Stimulated activated CD4-positive, alpha-beta T cell treated with anti-CD3 and anti-CD28 coated beads, Interleukin-4, amount 100 ng/mL, for 1 hour (primary cell): ENCODE measurements at places on chromosomes 2 and 18.
A peak's percentile ranks its signal among the peaks of the same experiment; 100 is the strongest.

GRCh38 chr2:26581266-26581990, 59.7 kb downstream of the CIB4 start:
- DNase-seq = no peak

DNA sequence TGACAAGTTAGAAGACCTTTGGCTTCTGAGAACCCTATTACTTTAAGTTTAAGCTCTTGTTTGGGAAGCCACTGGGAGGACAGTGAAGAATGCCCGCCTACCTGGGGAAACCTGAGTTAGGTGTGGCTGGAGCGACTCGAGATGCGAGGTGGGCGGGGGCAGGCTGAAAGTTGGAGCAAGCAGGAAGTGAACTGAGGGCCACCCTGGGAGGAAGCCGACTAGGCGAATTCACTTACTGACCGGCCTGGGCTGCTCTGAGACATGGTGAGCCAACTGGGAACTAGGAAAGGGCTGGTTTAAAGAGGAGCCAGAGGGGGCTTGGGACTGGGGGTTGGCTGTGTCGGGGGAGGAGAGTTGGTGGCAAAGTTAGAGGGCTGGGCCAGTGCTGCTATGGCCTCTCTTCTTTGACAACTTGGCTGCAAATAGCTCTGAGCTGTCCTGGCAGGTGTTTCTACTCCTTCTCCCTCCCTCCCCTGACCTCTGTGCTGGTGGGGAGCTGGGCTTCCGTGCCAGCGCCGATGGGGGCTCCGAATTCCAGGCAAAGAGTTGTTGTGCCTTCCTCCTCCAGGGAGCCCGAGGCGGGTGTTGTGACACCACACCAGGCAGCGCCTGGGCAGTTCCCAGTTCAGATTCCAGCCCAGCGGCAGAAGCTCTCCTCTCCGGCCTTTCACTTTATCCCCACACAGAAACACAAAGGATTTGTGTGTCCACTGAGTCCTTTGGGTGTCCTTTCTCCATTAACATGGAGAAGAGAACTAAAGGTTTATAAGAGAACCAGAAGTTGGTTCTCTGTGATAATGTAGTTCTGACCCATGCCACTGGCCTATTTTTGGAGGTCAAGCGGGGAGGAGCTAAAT, at the start of gene VAMP8:
TSS of gene VAMP8 (plus strand) at position 201 of the 857 bp plus-strand sequence. CDS start at position 262, 61 bp downstream.
- peak; percentile 64 for DNase-seq

GRCh38 chr2:85719609-85720240, 25.6 kb downstream of the GNLY start:
- no peak for DNase-seq

GRCh38 chr2:71691747-71692441, 238.5 kb downstream of the DYSF start:
- no peak for DNase-seq

DNA sequence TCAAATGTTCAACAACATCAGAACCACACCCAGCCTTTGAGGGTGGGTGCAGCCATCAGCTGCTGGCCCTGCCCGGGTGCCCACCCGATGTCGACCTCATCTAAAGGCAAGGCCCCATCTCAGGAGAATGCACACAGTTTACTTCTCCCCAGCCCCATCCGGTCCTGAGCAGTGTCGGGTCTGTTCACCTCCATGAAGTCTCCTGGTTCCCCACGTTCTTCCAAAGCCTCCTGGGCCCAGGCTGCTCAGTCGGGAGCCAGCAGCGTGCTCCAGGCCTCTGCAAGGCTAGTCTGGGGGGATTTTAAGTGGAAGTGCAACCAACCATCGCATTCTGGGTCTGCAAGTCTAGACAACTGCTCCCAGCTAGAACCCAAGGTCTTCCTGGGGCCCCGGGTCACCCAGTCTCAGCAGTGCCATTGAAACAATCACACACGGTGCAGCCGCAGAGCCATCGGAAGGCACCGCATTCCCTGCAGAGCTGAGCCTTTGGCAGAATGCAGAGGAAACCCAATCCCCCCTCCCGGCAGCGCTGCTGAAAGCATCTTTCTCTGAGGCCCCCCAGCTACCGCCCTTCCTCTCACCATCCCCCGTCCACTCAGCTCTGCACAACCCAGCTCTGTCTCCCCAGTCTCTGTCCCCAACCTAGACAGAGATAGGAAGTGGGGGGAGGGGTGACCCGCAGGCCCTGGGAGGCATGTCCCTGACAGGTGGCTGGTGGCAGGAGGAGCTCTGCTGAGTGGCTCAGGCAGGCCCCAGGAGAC, 8.5 kb downstream of the ESPNL start:
- DNase-seq = no peak

- DNase-seq = no peak
Measured at GRCh38 chr2:237790353-237790752, 8.2 kb upstream of the RBM44 start.

DNA sequence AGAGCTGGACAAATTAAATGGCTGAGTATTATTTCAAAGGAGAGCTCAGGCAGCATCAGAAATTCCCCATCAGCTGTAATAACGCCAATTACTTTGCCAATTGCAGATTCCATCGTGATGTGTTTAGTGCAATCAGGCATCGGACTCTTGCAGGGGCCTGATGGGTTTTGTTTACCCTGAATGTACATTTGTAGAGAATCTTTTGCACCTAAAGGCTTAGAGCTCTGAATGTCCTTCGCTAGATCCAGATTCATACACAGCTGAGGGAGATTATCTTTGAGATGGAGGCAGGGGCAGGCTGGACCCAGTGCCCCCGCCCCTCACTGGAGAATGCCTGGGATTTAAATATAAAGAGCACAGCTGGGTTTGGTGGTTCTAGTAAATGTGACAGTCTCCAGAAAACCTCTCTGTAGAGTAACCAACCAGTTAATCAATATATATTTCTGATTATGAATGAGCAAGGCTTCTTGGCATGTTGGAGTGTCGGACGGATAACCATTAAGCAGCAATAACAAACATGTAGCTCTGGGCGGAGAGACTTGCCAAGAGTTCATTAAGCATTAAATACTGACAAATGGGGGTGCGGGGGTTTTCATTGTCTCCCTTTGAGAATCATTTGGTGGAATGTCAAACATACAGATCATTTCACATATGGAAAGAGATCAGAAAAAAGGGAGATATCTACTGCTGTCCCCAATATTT, 200.9 kb downstream of the SETBP1 start:
- no peak for DNase-seq

DNA sequence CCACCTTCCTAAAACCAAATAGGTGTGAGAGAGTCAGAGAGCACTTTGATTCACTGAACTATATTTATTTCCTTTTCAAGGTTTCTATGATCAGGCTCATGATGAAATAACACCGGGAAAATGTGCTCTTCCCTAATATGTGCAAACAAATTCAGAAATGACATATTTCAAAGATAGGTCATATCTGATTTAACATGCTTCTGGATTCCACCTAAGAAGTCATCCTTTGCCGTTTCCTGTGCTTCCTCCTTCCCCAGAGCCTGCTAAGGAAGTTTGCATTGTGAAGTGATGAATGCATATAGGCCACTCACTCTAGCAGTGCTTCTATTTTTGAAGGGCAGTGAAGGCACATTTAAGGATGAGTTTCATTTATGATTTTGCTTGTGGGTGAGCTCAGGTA, 327.6 kb downstream of the TDRD15 start:
- DNase-seq = no peak

DNA sequence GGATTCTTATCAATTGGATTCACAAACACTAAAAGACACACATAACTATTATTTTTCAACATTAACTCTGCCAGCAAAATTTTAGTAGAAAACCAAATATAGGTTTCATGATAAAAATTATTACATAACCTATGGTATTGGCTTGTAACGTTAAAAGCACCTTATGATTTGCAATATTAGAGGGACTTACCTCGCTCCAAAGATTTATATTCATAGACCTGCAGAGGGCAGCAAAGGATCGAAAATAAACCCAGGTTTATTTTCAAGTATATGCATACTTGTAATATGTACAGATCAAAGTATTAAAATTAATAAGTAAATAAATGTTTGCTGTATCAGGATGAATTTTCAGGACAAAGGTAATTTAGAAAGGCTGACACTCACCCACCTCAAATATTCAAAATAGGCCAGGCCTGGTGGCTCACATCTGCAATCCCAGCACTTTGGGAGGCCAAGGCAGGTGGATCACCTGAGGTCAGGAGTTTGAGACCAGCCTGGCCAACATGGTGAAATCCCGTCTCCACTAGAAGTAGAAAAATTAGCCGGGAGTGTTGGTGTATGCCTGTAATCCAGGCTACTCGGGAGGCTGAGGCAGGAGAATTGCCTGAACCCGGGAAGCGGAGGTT, 45.3 kb downstream of the LRPPRC start:
- DNase-seq = no peak

DNA sequence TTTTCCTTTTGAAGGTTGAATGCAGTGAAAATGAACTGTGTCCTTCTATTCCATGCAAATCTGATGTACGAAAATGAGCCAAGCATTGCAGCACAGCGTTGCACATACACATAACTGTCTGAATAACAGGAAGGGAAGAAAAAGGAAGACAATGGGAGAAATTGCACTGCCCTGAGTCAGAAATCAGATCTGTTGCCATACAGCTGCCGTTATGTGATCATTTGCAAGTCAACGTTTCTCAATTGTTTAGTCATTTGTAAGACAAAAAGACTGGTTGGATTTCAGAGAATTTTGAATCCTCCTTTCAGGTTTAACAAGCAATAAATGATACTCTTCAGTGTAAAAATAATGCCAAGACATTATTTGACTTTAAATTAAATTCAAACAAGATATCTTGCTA, 284.1 kb downstream of the DSEL start:
- no peak for DNase-seq

DNA sequence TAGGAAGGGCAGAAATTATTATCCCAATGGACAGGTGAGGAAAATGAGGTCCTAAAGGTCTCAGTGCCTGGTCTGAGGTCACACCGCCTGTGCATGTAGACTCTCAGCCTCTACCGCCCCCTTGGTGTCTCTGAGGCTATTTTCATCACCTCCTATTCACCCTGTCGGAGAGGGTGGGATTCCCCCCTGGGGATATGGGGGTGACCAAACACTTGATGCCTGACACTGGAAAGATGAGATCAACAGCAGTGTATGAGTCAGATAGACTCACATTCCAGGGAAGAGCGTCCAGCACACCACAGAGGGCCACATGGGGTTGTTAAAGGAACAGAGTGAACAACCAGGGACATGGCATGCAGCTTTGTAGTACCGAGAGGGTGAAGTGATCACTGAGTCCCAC, 199.7 kb downstream of the SMAD2 start:
- no peak for DNase-seq

DNA sequence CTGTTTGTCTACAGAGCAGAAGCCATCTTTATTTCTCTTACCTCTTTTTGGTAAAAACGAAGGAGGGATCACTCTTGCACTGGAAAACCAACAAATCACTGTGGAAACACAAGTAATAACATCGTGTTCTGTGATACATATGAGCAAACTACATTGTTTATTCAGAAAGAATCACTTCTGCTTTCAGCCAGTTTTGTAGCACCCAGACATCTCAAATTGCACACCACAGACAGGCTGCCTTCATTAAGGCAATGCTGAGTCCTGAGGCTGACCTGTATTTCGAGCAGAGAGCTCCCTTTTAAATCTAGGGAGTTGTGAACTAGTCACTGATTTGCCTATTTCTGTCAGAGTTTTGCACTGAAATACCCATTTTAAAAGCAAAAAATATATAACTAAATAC, 1003.2 kb upstream of the FAM98A start:
- DNase-seq = no peak

- DNase-seq = no peak
Measured at GRCh38 chr2:224751996-224752698, 36.0 kb upstream of the CCDC195 start.

DNA sequence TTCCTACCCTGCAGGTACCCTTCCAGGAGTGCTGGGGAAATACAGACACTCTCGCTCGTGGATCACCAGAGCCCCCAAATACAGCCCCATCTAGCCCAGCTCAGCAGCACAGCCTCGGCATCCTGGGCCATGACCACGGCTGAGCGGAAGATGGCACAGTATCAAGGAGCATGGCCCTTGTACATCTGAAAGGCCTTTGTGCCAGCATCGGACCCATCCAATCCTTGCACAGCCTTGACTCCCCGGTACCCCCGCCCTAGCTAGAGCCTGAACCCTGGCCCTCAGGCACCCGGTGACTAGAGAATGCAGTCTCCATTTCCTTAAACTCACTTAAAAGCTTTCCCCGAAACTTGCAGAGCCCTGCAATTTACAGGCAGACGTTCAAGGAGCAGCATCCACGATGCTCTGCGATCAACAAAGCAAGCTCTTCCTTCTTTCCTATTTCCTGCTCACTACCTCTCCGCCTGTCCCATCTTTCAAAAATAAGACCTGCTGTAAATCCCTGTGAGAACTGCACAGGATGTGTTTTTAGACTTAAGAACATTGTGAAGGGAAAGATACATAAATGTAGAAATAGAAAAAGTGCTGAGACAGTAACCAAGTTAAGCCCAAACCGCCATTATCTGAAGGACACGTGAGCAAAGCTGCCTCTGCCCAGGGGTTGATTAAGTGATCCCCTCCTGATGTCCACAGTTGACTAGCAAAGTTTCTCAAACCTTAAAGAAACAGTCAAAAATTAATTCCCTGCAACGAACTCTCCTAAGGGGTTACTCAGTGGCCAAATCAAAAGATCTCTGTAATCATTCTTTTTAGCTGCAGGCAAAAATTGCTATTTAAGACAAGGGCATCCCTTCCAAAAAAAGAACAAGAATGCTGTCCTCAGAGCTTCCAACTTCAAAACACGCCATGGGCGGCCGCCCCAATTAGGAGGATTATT, 48.5 kb downstream of the ZNF516 start:
- no peak for DNase-seq

DNA sequence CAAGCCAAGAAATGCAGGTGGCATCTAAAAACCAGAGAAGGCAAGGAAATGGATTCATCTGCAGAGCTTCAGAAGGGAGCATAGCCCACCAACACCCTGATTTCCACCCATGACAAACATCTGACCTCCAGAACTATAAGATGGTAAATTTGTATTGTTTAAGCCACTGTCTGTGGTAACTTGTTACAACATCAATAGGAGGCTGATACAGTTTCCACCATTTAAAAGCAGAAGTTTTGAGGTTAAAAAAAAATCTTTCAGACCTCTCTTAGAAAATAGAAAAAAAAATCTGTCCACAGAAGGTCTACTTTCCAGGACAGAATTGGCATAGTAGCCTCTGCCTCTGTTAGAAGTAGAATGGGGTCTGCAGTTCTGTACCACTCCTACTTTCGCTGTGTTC, 37.2 kb downstream of the SLC40A1 start:
- DNase-seq = no peak

DNA sequence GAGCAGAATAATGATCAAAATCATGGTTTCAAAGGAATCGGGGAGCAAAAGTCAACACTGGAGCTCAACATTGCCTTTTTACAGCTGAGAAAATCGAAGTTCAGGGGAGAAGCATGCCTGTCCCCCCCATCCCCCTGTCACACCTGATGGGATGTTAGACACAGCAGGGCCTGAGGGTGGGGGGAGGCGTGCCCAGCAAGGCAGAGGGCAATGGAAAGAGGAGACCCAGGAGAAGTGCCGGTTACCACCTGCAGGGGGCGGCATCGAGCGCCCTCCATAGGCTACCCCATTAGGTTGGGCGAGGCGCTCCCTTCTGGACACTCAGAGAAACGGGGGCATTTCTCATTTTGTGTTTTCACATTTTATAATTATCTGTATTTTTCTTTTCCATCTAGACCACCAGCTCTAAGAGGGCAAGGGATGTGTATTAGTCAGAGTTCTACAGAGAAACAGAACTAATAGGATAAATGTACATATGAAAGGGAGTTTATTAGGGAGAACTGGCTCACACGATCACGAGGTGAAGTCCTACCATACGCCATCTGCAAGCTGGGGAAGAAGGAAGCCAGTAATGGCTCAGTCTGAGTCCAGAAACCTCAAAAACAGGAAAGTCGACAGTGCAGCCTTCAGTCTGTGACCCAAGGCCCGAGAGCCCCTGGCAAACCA, 271.3 kb downstream of the LRATD1 start:
- DNase-seq = peak; percentile 47

GRCh38 chr18:78891185-78891762, 88.3 kb upstream of the SALL3 start:
- DNase-seq = no peak

- DNase-seq = no peak
Measured at GRCh38 chr18:50630895-50631294, 71.0 kb downstream of the MAPK4 start.
